NCI-H1930 (cell line): ENCODE measurements at places on chromosomes 13 and 19.

DNA sequence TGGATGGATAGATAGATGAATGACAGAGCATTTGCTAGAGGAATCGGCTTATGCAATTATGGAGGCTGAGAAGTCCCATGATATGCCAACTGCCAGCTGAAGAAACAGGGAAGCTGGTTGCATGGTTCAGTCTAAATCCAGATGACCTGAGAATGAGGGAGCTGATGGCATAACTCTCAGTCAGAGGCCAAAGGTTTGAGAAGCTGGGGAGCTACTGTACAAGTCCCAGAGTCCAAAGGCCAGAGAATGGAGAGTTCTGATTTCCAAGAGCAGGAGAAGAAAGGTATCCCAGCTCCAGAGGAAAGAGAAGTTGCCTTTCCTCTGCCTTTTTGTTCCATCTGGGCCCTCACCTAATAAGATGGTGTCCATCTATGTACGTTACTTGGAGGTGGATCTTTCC, 108.3 kb downstream of the CDK8 start:
- no peak for DNase-seq

DNA sequence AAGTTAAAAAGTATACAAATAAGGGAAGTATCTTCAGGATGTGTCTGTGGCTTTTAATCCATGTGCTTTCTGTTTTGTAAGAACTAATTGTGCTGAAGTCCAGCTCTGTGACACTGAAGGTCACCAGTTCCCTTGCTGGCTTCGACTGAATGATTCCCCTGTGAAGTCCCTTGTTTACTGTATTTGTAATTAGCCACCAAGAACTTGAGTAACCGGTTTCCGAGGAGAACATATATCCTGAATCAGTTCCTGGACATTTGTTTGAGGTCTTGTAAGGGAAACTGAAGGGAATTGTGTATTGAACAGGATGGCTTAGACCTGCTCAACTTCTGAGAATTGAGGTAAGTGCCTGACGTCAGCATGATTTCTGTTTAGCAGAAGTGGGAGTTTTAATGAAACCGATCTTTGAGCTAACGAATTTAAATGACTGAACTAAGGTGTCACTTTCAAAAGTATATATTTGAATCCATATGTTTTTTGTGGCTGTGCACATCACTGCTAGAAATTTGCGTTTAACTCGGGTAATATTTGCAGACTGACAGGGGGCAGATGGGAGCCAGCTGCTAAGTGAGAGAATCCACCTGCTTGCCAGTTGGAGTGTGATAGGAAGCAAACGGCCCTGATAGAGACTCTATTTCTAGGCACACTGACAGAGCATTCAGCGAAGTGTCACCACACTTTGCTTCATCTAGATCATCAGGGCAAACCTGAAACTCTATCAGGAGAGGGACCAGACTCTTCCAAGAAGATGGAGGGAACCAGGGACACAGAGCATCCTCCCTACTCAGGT, 530.0 kb downstream of the RFC3 start:
- DNase-seq = no peak

DNA sequence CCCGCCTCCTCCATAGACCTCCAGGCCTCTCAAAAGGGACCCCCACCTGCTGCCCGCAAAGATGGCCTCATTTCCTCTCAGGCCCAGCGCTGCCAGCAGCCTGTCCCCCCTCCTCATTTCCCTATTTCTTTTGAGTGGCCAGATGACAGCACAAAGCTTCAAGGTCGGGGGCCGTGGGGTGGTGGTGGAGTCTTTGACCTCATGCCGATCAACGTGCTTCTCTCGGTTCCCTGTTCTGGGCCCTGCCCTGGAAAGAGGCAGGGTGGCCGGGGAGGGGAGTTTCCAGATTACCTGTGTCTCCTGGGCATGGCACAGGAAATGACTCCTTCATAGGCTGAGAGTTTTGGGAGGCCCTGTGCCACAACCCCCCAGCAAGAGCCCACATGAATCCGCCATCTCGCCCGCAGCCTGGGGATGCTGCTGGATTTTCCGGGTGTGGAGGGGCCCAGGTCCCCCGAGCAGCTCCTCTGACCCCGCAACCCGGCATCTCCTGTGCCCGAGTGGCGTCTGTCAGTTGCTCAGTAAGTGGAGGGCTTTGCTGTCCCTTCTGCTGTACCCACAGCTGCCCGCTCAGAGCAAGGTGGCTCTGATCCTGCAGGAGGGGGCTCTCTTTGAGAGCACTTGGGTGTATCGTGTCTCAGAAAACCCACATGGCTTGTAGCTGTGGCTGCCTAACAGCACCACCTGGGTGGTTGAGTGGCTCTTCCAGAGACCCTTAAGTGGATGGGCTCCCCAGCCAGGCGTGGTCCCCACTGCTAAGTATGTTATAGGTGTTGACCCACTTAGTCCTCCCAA, 139.4 kb downstream of the SIPA1L3 start:
- DNase-seq = no peak

DNA sequence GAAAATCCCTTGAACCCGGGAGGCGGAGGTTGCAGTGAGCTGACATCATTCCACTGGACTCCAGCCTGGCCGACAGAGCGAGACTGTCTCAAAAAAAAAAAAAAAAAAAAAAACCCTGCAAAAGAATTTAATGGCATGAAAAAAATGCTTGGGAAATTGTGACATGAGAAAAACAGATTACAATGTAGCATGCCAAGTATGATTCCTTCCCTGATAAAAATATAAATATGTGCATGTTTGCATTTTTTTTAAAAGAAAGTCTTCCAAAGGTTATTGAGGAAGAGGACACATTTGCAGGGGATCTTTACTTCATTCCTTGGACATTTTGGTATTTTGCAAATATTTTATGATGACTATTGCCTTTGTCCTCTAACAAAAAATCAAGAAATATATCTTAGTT, 14.5 kb upstream of the ZBTB32 start:
- DNase-seq = no peak

DNA sequence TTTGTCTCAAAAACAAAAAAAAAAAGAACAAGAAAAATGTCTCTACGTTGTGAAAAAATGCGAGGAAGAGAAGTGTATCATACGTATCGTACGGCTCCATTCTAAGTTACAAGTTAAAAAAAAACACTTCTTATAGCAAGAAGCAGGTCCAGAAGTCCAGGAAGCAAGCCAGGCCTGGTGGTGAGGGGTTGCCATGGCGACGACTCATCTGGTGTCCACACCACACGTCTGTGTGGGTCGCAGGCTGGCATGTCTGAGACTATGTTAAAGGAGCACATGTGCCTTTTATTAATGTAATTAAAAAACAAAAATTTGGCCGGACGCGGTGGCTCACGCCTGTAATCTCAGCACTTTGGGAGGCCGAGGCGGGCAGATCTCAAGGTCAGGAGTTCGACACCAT, 5.9 kb downstream of the MED16 start:
- no peak for DNase-seq

DNA sequence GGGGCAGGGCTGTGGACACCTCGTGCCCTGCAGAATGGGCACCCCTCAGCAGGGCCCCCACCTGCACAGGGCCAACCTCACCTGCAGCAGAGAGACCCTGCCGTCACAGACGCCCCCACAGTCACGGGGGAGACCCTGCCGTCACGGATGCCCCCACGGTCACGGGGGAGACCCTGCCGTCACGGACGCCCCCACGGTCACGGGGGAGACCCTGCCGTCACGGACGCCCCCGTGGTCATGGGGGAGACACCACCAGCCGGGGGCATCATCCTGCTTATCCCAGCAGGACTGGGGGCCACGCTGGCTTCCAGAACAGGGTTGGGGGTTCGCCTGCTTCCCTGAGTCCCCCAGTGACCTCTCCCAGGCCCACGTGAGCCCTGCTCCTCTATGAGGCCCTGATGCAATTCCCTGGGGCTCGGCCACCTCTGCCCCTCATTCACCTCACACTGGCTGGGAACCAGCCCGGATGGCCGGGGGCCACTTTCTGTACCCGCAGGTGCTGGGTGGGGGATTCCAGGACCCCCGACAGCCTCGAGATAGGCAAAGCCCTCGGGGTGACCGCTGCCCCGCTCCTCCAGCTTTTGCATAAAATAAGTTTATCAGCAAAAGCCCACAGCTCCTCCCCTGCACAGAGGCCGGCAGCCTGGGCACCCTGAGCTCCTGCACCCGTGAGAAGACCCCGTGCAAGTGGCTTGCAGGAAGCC, 23.6 kb downstream of the SBNO2 start:
- DNase-seq = no peak

- DNase-seq = no peak
Measured at GRCh38 chr13:28574617-28575142, 79.8 kb upstream of the FLT1 start.

- DNase-seq = no peak
Measured at GRCh38 chr13:54953786-54954185, 1925.2 kb downstream of the OLFM4 start.

GRCh38 chr19:49339301-49340068, 4.3 kb downstream of the CD37 start:
- peak; percentile 87 for DNase-seq

GRCh38 chr13:74132152-74132775, 1.9 kb downstream of the KLF12 start:
- DNase-seq = no peak

GRCh38 chr13:28100150-28101121, at the start of gene FLT3:
TSS of gene FLT3 (minus strand) at chr13:28100576. CDS start at chr13:28100510, 66 bp downstream.
- DNase-seq = peak; percentile 54

GRCh38 chr13:43543331-43543730, 243.4 kb downstream of the ENOX1 start:
- DNase-seq = no peak

GRCh38 chr19:43460362-43461016, 4.9 kb downstream of the LYPD3 start:
- DNase-seq = no peak

- no peak for DNase-seq
Measured at GRCh38 chr13:98254513-98254912, 77.4 kb upstream of the RNF113B start.

DNA sequence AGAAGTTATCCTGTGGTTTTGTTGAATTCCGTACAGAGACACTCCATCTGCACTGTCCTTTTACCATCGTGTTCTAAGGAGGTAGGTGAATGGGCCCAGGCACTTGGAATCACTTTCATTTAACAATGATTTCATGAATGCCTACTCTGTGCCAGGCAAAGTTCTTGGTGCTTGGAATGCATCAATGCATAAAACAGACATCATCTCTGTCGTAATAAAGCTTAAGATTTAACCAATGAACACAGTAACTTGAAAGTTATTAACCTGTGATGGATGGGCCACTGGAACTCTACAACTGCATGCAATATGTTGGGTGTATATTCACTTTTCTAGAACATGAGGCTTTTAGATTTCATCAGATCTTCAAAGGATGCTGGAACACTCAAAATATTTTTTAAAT, 14.1 kb upstream of the STARD13 start:
- DNase-seq = no peak

GRCh38 chr13:44903574-44903985, 85.7 kb downstream of the NUFIP1 start:
- no peak for DNase-seq

DNA sequence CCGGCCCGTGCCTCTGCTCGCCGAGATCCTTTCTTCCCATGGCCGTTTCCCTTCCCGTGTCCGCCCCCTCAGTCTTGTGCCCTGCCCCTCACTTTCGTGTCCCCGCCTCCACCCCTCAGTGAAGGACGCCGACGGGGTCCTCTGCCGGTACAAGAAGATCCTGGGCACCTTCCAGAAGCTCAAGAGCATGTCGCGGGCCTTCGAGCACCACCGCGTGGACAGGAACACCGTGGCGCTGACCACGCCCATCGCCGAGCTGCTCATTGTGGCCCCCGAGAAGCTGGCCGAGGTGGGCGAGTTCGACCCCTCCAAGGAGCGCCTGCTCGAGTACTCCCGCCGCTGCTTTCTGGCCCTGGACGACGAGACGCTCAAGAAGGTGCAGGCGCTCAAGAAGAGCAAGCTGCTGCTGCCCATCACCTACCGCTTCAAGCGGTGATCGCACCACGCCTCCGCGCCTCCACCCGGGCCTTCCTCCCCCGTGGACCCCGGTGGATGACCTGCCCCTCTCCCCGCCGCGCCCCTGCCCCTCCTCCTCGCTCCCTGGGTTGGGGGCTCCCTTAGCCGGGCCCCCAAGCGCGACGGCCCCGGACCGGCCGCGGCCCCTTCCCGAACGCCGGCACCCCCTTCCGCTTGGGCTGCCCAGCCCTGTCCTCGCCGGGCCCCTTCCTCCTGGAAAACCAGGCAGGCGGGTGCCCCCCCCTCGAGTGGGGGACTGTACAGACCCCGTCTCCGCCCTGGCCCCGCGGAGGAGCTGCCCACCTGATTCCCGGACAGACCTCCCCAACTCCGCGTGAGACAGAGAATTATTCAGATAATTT, 2.3 kb upstream of the U2AF2 start:
- no peak for DNase-seq

- no peak for DNase-seq
Measured at GRCh38 chr13:35817642-35818607, 313.3 kb downstream of the DCLK1 start.

- no peak for DNase-seq
Measured at GRCh38 chr13:99859178-99860177, 112.1 kb downstream of the ZIC5 start.

DNA sequence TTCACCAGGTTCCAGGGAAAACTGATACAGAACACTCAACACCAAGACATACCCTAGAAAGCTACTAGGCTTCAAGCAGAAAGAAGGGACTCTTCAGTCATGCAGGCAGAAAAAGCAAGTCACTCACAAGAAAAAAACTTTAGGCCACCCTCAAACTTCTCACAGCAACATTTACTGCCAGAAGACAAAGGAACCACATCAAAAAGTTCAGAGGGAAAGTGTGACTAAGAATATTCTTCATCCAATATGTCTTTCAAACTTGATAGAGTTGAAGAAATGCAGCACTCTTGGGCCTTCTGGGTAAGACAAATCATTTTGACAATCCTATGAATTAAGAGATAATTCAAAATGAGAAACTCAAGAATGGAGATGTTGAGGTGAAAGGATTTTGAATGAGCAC, 7.7 kb downstream of the DZIP1 start:
- no peak for DNase-seq

DNA sequence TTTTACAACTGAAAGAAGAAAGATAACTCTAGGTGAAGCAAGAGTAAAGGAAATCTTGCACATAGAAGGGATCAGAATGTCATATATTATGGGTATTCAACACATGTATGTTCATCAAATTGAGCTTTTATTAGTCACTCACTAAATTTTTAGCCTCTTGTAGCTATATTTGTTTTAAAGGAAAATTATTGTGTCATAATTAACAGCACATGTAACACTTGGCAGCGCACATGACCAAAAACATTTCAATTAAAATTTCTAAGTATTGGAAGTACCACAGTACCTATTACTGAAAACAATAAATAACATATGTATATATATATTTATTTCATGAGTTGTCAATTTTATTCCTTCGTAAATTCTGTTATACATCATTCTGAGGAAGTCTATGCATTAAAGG, 2800.4 kb downstream of the PCDH9 start:
- no peak for DNase-seq

DNA sequence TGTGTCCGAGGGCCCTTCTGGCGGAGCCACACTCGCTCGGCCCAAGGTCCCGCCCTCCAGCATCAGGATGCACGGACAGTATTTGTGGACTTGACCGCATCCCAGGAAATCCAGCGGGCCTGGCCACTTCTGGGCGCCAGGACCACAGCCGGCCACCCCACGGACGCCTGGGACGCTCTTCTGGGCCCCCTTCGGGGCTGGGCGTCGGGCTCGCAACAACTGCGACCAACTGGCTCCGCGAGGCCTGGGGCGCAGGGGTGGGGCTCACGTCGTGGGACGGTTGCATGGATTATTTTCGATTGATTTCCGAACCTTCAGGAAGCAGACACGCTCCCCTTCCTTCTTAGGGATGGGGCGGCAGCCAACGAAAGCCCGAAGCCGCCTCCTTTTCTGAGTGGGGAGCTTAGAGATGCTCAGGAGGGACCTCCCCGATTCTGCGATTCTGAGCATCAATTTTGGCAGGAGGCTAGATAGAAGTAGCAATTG, 521 bp upstream of the NUP58 start:
- peak; percentile 68 for DNase-seq

- DNase-seq = no peak
Measured at GRCh38 chr13:30857018-30857417, 49.1 kb upstream of the MEDAG start.
